CD4-positive, alpha-beta T cell treated with Interleukin-2 at 100 ng/mL for 4 hours (primary cell): ENCODE measurements at places on chromosomes 2 and 18.
A peak's percentile ranks its signal among the peaks of the same experiment; 100 is the strongest.

DNA sequence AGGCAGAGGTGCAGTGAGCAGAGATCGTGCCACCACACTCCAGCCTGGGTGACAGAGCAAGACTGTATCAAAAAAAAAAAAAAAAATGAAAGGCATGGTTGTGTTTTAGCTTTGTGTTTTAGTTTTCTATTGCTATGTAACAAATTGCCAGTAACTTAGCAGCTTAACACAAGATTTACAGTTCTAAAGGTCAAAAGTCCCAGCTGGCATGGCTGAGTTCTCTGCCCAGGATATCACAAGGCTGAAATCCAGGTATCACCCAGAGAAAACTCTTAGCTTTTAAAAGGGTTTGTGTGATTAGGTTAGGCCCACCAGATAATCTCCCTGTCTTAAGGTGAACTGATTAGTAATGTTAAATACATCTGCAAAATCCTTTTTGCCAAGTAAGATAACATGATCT, 107.7 kb upstream of the YPEL5 start:
- no peak for DNase-seq

DNA sequence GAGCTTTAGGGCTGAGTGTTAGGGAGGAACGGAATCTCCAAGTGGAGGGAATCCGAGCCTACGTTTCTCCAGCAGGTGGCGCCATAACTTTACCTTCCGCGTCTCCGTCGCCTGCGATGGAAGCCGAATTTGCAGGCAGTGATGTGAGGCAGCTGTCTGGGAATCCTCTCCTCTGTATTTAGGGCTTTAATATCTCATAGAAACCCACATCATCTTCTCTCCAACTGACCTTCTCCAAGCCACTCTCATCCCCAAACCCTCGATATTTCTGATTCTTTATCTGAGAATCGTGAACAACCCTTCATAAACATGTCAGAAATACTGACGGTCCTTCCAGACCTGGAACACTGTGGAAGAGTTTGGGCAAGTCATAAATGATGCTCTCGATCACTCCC, 27.5 kb downstream of the SIX2 start:
- peak; percentile 63 for DNase-seq

DNA sequence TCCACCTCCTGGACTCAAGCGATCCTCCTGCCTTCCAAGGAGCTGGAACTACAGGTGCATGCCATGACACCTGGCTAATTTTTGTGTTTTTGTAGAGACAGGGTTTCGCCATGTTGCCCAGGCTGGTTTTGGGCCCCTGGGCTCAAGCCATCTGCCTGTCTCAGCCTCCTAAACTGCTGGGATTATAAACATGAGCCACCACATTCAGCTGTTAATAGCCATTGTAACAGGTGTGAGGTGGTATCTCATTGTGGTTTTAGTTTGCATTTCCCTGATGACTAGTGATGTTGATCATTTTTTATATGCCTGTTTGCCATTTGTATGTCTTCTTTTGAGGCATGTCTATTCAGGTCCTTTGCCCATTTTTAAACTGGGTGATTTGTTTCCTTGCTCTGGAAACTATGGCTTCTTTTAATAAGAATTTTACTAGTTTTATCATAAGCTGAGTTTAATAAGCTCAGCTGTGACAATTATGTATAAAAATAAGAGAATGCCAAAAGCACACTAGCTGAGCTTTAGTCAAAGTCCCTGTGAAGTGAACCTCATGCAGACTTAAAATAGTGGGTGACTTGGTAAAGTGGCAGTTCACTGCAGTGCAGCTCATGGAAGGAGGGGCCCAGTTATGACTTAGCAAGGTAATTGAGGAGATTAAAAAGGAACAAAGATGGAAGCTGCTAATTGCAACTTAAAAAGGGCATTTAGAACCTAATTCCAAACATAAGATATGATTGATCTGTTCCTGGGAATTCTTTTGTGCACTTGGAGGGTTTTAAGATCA, 465.1 kb downstream of the TGIF1 start:
- DNase-seq: no peak

GRCh38 chr18:55265984-55266383, 306.7 kb upstream of the CCDC68 start:
- no peak for DNase-seq

DNA sequence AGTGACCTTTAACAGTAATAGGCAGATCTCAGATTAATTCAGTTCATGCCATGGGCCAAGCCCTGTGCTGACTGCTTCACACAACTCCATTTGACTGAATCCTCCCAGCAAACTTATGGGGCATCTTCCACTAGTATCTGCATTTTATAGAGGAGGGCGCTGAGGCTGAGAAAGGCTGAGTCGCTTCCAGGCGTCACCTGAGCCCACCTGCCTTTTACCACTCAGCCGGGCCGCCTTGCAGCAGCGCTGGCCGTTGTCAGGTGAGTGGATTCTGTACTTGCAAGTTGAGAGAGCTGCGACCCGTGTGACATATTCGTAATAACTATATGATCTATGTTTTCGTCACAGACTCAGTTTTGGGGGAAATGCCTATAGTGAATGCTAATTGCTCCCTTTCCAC, 59.3 kb upstream of the B3GNT7 start:
- DNase-seq: no peak

DNA sequence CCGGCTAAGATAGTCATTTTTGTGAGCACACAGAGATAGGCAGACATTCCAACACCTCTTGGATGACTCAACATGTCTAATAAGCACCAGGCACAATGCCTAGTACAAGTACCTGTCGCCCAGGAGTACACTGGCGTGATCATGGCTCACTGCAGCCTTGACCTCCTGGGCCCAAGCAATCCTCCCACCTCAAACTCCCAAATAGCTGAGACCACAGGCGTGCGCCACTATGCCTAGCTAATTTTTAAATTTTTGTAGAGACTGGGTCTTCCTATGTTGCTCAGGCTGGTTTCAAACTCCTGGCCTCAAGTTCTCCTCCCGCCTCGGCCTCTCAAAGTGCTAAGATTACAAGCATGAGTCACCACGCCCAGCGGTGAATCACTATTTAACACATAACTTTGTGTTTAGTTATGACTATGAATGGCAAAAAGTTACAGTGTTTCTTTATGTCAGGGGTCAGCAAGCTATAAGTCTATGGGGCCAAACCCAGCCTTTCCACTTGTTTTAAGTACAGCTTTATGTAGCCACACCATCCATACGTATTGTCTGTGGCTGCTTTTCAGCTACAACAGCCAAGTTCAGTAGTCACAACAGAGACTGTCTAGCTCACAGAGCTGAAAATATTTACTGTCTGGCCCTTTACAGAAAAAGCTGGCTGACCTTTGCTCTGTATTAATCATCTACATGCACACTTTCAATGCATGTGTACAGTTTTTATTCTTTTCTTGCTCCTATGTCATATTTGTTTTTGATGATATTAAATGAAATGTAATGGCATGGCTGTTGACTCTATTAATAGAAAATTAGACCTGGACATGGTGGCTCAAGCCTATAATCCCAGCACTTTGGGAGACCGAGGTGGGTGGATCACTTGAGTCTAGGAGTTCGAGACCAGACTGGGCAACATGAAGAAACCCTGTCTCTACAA, 18.7 kb downstream of the ORC2 start:
- DNase-seq: peak; percentile 38

DNA sequence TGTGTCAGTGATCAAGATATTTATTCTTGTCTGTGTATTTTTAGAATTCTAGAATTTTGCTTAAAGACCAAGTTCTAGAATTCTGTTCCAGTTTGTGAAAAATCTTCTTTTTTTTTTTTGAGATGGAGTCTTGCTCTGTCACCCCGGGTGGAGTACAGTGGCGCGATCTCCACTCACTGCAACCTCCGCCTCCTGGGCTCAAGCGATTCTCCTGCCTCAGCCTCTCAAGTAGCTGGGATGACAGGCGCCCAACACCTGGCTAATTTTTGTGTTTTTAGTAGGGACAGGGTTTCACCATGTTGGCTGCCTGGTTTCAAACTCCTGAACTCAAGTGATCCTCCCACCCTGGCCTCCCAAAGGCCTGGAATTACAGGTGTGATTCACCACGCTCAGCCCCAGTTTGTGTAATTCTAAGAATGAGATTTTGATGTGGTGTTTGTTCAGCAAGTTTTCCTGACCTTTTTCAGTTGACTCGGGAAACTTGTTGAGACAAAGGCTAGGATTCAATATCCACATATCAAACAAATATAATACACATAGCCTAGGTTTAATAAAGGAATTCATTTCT, 3.6 kb downstream of the EIF5B start:
- DNase-seq: no peak

- no peak for DNase-seq
These were observed 137.7 kb upstream of the TRIB2 start for GRCh38 chr2:12579018-12579417.

- DNase-seq: no peak
These were observed 69.3 kb upstream of the ITGB6 start for GRCh38 chr2:160269365-160269764.

DNA sequence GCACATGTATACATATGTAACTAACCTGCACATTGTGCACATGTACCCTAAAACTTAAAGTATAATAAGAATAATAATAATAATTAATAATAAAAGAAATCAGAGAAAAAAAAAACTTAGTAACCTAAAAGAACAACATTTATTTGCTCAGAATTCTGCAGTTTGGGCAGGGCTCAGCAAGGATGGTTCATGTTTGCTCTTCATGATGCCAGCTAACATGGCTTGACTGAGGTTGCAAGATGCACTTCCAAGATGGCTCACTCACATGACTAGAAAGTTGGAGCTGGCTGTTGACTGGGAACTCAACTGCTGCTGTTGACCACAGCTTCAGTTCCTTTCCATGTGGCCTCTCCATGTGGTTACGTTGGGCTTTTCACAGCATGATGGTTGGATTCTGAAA, 56.4 kb downstream of the KLHL29 start:
- DNase-seq: no peak

GRCh38 chr2:19111354-19111753, 247.1 kb downstream of the OSR1 start:
- no peak for DNase-seq

DNA sequence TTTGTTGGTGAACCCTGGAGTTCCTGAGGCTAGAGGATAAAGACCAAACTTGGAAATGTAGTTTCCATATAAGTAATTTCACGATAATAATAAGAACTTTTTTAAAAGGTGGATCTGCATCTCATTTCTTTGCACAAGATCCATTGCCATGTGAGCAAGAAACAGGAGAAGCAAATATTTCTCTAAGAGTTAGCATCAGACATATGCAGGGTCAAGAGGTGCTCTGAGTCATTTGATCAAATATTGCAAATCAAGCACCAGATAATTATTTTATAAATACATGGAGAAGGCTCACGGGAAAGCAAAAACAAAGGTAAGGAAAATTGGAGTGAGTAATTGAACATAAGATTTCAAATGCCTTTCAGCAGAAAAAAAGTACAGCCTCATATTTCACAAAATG, 118.0 kb downstream of the DTNA start:
- no peak for DNase-seq

DNA sequence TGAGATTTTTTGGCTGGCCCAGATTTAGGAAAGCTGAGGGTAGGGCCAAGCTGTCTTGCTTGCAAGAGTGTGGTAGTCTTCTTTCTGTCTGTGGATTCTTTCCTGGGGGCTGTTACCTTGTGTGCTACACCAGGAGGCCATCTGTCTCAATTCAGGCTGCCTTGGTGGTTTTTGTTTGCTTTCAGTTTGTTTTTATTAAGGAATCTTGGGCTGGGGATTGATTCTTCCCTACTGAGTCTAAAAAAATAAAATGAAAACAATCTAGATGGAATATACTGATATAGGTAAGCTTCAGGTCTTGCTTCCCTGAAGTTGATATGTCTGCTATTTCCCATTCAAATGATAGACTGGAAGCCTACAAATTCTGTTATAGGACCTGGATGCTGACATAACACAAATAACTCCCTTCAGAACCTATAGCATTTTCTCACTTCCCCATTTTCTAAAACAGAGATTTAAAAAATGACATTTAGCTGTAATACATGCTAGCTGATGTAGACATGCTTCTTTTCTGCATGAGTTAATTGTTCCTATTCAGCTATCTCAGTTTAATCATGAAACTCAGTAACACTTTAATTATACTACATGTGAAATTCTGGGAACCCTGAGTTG, 5.3 kb downstream of the LHCGR start:
- no peak for DNase-seq

DNA sequence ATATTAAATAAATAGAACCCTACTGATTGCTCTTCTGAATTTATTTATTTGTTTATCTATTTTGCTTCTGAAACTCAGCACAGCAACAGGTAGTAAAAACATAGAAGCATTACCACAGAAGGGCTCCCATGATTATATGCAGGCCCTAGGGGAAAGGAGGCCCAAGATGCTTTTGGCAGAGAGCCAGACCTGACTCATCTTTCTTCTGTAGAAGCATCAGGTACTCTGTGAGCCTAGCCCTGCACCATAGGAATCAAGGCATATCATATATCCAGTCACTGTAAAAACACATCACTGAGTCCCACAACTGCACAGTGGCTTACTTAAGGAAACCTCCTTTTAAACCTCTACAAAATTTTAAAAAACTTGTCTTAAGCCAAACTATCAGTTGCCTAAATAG, 1.8 kb downstream of the SCN9A start:
- DNase-seq: no peak

DNA sequence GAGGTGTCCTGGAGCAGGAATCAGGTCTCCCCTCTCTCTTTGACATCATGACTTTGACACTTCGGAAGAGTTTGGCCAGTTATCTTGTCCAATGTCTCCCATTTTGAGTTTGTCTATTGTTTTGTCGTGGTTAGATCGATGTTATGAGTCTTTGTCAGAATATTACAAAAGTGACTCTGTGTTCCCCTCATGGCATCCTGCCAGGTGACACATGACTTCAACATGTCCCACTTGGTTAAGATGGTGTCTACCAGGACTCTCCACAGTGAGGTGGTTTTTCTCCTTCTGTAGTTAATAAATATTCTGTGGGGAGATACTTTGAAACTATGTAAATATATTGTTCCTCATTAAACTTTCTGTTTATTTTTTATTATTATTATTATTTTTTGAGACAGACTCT, 76.6 kb upstream of the BZW1 start:
- no peak for DNase-seq

DNA sequence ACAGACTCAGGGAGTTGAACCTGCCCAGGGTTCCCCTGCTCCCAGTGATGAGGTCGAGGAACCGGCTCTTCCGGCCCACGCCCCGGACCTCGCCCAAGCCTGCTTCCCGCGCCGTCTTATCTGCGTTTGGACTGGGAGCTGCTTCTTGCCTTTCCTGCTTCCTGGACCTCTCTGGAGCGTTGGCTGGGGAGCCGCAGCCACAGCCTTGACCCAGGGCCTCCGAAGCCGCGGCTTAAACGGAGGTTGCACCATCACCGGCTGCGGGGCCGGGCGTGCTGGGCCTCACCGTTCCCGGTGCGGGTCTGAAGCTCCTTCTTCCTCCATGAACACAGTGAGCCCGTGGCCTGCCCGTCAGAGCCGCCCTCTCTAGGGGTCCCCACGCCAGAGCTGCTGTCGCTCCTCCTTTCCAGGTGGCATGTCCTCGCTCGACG, 13.3 kb downstream of the NTSR2 start:
- no peak for DNase-seq

- no peak for DNase-seq
These were observed 246.1 kb downstream of the DYSF start for GRCh38 chr2:71699428-71699827.

GRCh38 chr2:23628926-23629771, 244.2 kb downstream of the KLHL29 start:
- no peak for DNase-seq
